Umbilical cord (tissue), 2 donors: ENCODE measurements at places on chromosomes 16 and 17.

- no peak for DNase-seq
These were observed 10.0 kb upstream of the FASN start for GRCh38 chr17:82108038-82108437.

DNA sequence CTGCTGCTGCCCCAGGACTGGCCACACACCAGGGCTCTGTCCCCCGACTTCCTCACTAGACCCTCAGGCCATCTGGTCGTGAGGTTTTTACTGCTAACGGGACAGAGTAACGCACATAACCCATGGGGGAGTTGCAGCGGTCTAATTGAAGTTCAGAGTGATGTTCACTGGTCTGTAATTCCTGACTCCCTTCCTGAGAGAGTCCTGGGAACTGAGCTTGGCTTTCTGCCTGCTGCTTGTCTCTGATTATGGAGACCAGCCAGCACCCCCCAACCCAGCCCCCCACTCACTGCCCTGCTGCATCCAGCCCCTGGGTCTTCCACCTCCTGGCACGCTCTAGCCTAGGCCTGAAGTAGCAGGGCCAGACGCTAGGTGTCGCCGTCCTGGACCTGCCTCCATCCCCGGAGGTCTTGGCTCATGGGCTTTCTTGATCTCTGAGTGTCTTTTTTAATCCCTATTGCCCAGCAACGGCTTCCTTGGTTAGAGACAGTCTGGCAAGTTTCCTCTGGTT, 192.9 kb downstream of the CCDC182 start:
- DNase-seq: peak; percentile 71

GRCh38 chr16:85447693-85448313, 165.3 kb upstream of the GSE1 start:
- DNase-seq: no peak

GRCh38 chr17:851924-852323, 69.8 kb downstream of the MRM3 start:
- DNase-seq: no peak

DNA sequence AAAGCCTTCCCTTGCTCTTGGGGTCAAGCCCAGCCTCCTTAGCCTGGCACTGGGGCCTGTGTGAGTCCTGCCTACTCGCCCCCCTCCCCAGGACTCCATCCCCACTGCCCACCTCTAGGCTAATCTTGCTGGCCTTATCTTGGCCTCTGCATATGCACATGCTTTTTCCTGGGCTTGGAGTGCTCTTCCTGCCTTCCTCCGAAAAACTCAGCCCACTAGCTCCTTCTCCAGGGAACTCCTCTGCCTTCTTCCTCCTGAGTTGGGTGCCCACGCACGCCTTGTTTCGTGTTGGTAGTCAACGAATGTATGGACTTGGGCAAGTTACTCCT, 16.5 kb downstream of the TBX2 start:
- DNase-seq: no peak

GRCh38 chr17:27539152-27539551, 82.9 kb downstream of the KSR1 start:
- DNase-seq: no peak

DNA sequence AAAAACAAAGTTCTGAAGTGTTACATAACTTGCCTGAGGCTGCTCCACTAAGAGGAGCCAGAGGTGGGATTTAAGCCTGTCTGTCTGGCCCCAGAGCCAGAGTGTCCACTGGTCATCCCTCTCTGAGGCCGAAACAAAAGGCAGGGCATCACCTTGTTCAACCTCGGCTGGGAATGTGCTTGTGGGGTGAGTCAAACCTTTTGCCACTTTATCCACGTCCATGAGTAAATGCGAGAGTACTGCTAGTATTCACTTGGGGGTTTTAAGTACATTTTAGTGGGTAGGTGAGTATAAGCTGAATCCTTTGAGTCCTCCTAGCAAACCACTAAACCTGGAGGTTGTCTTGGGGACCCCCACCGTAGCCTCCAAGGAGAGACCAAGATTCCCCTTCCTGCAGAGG, 103.5 kb downstream of the STX8 start:
- no peak for DNase-seq

- DNase-seq: no peak
These were observed 21.0 kb upstream of the ENDOV start for GRCh38 chr17:80393961-80394360.

- DNase-seq: no peak
These were observed 8.5 kb upstream of the RAI1 start for GRCh38 chr17:17672453-17673368.

GRCh38 chr17:79937391-79938335, 98.0 kb downstream of the TBC1D16 start:
- DNase-seq: no peak

DNA sequence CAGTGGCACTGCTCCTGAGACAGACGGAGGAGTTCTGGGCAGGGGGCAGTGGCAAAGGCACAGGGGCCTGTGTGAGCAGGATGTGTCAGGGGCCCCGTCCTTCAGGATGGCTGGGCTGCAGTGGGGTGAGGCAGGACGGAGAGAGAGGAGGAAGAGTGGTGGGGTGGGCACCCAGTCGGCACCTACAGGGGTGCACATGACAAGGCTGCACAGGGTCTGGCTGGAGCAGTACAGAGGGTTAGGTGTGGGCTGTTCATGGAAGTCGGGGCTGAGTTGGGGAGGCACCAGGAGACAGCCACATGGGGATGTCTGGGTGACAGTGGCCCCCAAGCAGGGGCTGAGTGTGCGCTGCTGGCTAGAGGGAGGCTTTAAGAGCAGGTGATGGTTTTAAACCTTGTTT, 106.0 kb downstream of the RAB11FIP4 start:
- DNase-seq: no peak

GRCh38 chr17:82838386-82839063, 1.3 kb downstream of the ZNF750 start:
- no peak for DNase-seq
